ENCODE measurements at places on chromosomes 7 and 10. TPM values are rescaled to one million over a fixed set of nuclear protein-coding genes. Genes with fewer than 3 reads are reported as not detected.

MRC1 gene
- total RNA-seq = not detected

CFTR gene
- 0.91 TPM for total RNA-seq

TLL2 gene
- 1.4 TPM for total RNA-seq

PLXDC2 gene
- total RNA-seq = 60.0 TPM

C10orf67 gene
- total RNA-seq = 0.11 TPM

LRMDA gene
- 3.3 TPM for total RNA-seq

DEPP1 gene
- 10.1 TPM for total RNA-seq

COL1A2 gene
- 2,739 TPM for total RNA-seq

TMEM270 gene
- total RNA-seq = not detected

KCNIP2 gene
- total RNA-seq = 6.8 TPM

SLC26A3 gene
- not detected for total RNA-seq

PCBD1 gene
- total RNA-seq = 50.5 TPM

CLEC2L gene
- 0.54 TPM for total RNA-seq

MPP7 gene
- total RNA-seq = 10.6 TPM

INA gene
- 1.1 TPM for total RNA-seq

ERVW-1 gene
- total RNA-seq = 0.24 TPM

CLIP2 gene
- total RNA-seq = 34.1 TPM

CACNB2 gene
- total RNA-seq = 13.0 TPM

ELAPOR2 gene
- total RNA-seq = 54.2 TPM

GPR26 gene
- not detected for total RNA-seq

EN2 gene
- not detected for total RNA-seq

GIMAP8 gene
- not detected for total RNA-seq

CCDC172 gene
- not detected for total RNA-seq

NYAP1 gene
- total RNA-seq = 8.2 TPM

KCNH2 gene
- 11.2 TPM for total RNA-seq

COA1 gene
- total RNA-seq = 91.8 TPM

SKAP2 gene
- total RNA-seq = 50.8 TPM

SPDYE5 gene
- 0.16 TPM for total RNA-seq

VWDE gene
- total RNA-seq = 24.7 TPM
